ENCODE measurements at places on chromosomes 11 and 22.

DNA sequence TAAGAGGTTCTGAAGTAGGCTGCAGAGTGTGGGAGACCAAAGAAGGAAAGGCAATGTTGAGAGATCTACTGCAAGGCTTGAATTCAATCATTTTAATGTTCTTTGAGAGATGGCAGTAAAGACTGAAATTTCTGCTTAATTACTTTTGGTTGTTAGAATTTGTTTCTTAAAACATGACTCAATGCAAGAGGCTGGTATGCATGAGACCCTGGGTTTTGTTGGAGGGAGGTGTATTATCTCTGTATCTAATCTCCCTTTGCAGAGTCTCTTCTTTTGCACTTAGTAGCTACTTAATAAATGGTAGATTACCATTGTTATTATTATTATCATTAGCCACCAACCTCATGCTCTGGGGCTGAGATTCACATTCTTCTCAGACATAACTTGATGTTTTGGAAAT lies 87.4 kb upstream of the DRD2 start:
- DNase-seq, result no peak

DNA sequence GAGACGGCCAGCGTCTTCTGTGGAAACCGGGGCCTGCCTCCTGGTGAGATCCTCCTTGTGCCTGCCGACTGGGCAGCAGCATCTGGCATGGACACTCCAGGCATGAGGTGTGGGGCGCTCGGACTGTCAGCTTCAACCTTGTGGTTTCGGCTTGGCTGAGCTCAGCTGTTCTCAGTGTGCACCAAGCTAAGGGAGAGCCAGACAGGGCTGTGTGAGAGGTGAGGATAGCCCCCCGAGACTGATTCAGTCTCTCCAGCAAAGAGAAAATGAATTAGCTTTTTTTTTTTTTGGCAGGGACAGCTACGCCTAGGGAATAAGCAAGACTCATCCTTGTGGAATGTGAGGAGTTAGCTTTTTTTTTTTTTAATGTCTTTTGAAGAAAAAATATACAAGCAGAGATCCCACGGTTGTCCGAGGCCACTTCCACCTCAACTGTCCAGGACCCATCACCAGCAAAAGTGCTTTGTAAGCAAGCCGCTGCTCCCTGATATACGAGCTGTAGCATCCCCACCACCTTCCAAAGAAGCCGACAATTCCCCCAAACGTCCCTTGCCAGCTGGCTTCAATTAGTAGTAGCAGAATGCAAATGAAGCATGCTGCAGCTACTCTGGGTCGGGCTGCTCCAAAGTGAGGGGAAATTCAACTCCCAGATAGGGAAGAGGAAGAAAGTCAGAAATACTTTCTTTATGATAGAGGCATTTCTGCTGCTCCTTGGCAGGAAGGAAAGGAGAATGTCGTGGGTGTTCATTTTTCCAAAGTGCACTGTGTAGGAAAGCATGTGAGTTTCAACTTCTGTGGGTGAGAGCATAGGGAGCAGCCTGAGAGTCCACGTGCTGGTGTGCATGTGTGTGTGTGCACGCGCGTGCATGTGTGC lies 9.7 kb upstream of the THY1 start:
- DNase-seq, result peak; percentile 48

DNA sequence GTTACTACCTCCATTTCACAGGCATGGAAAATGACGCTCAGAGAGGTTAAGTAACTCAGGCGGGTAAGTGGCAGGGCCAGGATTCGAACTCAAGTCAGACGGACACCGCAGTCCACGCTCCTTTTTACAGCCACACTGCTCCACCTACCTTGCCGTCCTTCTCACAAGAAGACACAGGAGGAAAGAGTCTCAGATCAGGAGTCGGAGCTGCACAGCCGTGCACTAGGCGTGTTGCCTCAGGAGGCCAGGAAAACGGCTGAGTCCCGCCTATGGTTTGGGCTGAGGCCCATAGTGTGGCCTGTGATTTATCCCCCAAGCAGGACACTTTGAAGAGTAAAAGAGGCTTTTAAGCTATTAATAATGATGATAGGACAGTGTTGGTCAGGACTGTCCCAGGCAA lies 44.7 kb upstream of the CD5 start:
- no peak for DNase-seq

GRCh38 chr22:19878461-19879245 lies 24.0 kb upstream of the GNB1L start:
- no peak for DNase-seq

DNA sequence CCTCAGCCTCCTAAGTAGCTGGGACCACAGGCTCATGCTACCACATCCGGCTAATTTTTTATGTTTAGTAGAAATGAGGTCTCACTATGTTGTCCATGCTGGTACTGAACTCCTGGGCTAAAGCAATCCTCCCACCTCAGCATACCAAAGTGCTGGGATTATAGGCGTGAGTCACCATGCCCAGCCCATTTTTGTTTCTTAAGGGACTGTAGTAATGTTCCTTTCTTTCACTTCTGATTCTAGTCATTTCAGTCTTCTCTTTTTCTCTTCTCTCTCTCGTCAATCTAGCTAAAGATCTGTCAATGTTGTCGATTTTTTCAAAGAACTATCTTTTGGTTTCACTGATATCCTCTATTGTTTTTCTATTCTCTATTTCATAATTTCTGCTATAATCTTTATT lies 111.0 kb upstream of the APOA1 start:
- no peak for DNase-seq

DNA sequence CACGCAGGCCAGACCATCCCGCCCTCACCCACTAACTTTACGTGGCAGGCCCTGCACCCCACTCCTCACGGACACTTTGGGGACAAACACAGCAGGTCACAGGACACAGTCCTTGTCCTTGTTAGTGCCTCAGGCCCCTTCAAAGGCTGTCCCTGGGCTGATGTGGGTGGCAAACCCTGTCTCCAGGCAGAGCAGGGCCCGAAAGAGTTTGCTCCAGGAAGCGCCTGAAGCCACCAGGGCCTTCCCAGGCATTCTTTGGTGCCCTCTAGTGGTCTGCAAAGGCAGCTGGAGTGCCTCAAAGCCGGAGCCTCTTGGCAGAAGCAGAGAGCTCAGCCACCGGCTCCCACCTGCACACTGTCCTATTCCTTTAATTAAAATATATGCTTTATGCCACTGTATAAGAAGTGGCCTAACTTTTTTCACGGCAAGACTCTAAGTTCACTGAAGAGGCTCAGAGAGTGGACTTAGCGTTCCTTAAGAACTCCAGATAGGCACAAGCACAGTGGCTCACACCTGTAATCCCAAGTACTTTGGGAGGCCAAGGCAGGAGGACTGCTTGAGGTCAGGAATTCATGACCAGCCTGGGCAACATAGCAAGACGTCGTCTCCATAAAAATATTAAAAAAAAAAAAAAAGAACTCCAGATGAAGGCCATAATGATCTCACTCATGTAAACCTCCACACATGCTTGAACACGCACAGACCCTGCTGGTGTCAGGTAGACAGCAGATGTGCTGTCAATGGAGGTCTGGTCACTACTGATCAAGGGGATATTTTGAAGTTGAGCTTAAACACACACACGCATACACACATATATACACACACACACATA lies 11.1 kb downstream of the TXN2 start:
- peak; percentile 73 for DNase-seq

- no peak for DNase-seq
Measured at GRCh38 chr22:21766691-21767462, 31.3 kb upstream of the YPEL1 start.

DNA sequence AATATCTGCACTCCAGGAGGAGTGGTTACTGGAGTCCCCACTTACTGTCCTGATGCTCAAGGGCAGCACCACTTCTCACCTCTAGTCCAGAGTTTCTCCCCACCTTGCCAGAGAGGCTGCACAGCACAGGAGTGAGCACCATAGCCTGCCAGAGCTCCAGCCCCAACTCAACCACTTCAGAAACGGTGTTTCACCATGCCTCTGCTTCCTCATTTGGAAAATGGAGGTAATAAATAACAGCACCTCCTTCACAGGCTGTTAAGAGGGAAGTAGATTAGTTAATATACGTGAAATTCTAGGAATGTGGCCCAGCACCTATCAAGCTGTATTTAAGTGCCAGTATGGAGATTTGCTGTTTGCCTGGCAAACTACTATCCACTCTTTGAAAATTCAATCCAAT lies 63.0 kb downstream of the GALNT18 start:
- DNase-seq, result no peak

DNA sequence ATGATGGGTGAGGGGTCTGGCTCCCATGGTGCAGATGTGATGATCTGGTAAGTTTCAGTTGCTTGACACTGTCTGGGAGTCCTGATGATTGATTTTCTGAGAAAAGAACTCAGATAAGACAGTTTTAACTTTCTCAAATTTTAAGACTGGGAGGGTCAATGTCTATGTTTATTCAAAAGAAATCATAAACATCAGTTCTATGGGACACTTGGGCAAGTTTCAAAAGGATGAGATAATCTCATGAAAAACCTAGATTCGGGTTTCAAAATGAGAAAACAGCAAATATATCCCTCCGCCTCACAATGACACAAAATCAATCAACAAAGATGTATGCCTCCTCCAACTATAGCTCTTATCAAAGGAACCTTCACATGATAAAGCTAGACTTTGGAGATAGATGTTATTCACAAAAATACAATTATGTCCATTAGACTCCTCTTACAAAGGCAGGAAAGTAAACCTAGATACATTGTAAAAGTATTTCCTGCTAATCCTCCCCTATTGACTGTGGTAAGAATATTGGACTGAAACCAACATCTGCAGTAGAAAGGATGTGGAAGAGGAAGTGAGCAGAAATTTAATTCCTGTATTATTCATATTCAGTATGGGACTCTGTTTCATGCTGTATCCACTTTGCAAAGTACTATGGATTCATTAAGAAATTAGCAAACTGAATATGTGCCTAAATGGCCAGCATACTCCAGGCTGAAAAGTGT lies 21.6 kb downstream of the SVIP start:
- no peak for DNase-seq

- no peak for DNase-seq
Measured at GRCh38 chr11:121494355-121495099, 41.8 kb upstream of the SORL1-AS1 start.
